ENCODE measurements at places on chromosomes 11 and 22. TPM values are rescaled to one million over a fixed set of nuclear protein-coding genes. Genes with fewer than 3 reads are reported as not detected.

- no peak overlapping the region for H3K4me3 ChIP-seq
- H3K27ac ChIP-seq, result no peak overlapping the region
- no peak for DNase-seq
- no peaks in the 10 kb centered on the region for H3K27me3 ChIP-seq
- H3K36me3 ChIP-seq, result peaks cover 31% of the 10 kb centered on the region
These were observed 412 bp upstream of the RPS3 start for GRCh38 chr11:75398906-75399305.

NECTIN1 gene
- 14.6 TPM for total RNA-seq

DNA sequence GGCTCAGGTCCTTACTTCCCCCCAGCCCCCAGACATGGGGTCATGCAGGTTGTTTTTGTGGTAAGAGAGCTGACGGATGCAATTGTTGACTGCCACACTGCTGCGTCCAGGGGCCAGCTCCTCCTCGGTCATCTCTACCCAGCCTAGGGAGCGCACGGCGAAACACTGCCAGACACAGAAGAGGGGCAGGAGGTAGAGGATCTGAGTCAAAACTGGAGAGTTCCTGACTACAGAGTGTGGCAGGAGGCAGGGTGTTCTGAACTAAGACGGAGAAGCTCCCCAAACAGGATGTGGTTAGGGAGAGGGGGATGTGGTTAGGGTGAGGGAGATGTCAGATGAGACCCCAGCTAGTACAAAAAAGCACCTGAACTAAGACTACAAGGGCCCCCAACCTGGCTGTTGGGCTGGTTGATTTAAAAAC lies 12.3 kb downstream of the SMPD1 start:
- peaks cover 11% of the 10 kb centered on the region for H3K4me1 ChIP-seq
- no peaks in the 10 kb centered on the region for H3K27me3 ChIP-seq
- DNase-seq, result no peak
- no peaks in the 10 kb centered on the region for H3K36me3 ChIP-seq
- H3K4me3 ChIP-seq, result no peak overlapping the region

- no peak overlapping the region for H3K4me3 ChIP-seq
- H3K27ac ChIP-seq, result no peak overlapping the region
- H3K4me1 ChIP-seq, result no peaks in the 10 kb centered on the region
- H3K36me3 ChIP-seq, result no peaks in the 10 kb centered on the region
These were observed 226.2 kb downstream of the MN1 start for GRCh38 chr22:27575348-27575747.

GRCh38 chr22:38608992-38609750 lies 39.2 kb upstream of the DMC1 start:
- no peak overlapping the region for H3K27ac ChIP-seq
- no peaks in the 10 kb centered on the region for H3K4me1 ChIP-seq
- DNase-seq, result no peak
- no peaks in the 10 kb centered on the region for H3K36me3 ChIP-seq

MRE11 gene
- total RNA-seq, result 16.2 TPM

CALCA gene
- total RNA-seq, result not detected

DNA sequence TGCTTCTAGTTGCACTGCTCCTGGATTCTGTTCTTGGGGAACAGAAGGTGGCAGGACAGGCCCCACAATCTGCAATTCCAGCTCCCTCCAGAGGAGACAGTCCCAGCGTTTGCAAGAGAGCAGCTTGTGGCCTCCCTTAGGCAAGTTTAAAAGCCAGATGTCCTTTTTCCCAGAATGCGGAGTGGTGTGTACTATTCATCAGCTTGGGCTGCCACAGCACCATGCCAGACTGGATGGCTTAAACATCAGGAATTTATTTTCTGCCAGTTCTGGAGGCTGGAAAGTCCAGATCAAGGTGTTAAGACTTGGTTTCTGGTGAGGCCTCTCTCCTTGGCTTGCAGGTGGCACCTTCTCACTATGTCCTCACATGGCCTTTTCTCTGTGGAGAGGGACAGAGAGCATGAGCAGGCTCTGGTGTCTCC lies 11.7 kb downstream of the MIAT start:
- H3K4me1 ChIP-seq, result no peaks in the 10 kb centered on the region
- H3K27ac ChIP-seq, result no peak overlapping the region
- no peak for DNase-seq
- no peaks in the 10 kb centered on the region for H3K36me3 ChIP-seq

MMP10 gene
- total RNA-seq, result not detected

GRCh38 chr11:6321961-6322362 lies 1.7 kb upstream of the CAVIN3 start:
- no peak for DNase-seq
- no peaks in the 10 kb centered on the region for H3K4me1 ChIP-seq
- H3K36me3 ChIP-seq, result no peaks in the 10 kb centered on the region
- no peak overlapping the region for H3K4me3 ChIP-seq
- H3K27ac ChIP-seq, result peak overlapping the region; percentile 100

GRCh38 chr11:11691296-11692151 lies 69.7 kb upstream of the GALNT18 start:
- H3K36me3 ChIP-seq, result no peaks in the 10 kb centered on the region
- H3K4me3 ChIP-seq, result no peak overlapping the region
- no peak for DNase-seq
- no peak overlapping the region for H3K27ac ChIP-seq

SERHL2 gene
- 3.3 TPM for total RNA-seq

- no peak for DNase-seq
- no peaks in the 10 kb centered on the region for H3K27me3 ChIP-seq
- no peak overlapping the region for H3K27ac ChIP-seq
- no peak overlapping the region for H3K4me3 ChIP-seq
- H3K4me1 ChIP-seq, result no peaks in the 10 kb centered on the region
These were observed 353.8 kb downstream of the TMEM135 start for GRCh38 chr11:87391496-87391895.

- no peak overlapping the region for H3K4me3 ChIP-seq
- H3K36me3 ChIP-seq, result no peaks in the 10 kb centered on the region
- peak overlapping the region; percentile 17 for H3K27ac ChIP-seq
- DNase-seq, result no peak
These were observed 477.9 kb downstream of the MIAT start for GRCh38 chr22:27135031-27135981.

FOLR1 gene
- 0.39 TPM for total RNA-seq

- no peak overlapping the region for H3K4me3 ChIP-seq
- no peaks in the 10 kb centered on the region for H3K36me3 ChIP-seq
- DNase-seq, result no peak
- no peaks in the 10 kb centered on the region for H3K4me1 ChIP-seq
- no peaks in the 10 kb centered on the region for H3K27me3 ChIP-seq
These were observed 77.3 kb downstream of the DEUP1 start for GRCh38 chr11:93407777-93408401.

- H3K4me3 ChIP-seq, result no peak overlapping the region
- DNase-seq, result no peak
- H3K27me3 ChIP-seq, result no peaks in the 10 kb centered on the region
- H3K36me3 ChIP-seq, result no peaks in the 10 kb centered on the region
- no peaks in the 10 kb centered on the region for H3K4me1 ChIP-seq
- no peak overlapping the region for H3K27ac ChIP-seq
These were observed 27.5 kb downstream of the ABCC8 start for GRCh38 chr11:17449158-17449557.

NLRP6 gene
- 1.0 TPM for total RNA-seq

DNA sequence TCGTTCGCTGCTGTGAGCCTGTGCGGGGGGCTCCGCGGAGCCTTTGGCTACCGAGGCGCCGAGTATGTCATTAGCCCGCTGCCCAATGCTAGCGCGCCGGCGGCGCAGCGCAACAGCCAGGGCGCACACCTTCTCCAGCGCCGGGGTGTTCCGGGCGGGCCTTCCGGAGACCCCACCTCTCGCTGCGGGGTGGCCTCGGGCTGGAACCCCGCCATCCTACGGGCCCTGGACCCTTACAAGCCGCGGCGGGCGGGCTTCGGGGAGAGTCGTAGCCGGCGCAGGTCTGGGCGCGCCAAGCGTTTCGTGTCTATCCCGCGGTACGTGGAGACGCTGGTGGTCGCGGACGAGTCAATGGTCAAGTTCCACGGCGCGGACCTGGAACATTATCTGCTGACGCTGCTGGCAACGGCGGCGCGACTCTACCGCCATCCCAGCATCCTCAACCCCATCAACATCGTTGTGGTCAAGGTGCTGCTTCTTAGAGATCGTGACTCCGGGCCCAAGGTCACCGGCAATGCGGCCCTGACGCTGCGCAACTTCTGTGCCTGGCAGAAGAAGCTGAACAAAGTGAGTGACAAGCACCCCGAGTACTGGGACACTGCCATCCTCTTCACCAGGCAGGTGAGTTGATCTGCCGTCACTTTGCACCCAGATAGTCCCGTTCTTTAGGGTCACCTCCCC lies 1.0 kb downstream of the ADAMTS15 start:
- H3K36me3 ChIP-seq, result no peaks in the 10 kb centered on the region
- H3K27ac ChIP-seq, result peak overlapping the region; percentile 1
- DNase-seq, result no peak
- H3K27me3 ChIP-seq, result no peaks in the 10 kb centered on the region
- peak overlapping the region; percentile 59 for H3K4me3 ChIP-seq

GRCh38 chr11:40306938-40307548 lies 1152.4 kb downstream of the LRRC4C start:
- H3K27me3 ChIP-seq, result no peaks in the 10 kb centered on the region
- no peaks in the 10 kb centered on the region for H3K4me1 ChIP-seq
- no peak for DNase-seq
- H3K4me3 ChIP-seq, result no peak overlapping the region

DNA sequence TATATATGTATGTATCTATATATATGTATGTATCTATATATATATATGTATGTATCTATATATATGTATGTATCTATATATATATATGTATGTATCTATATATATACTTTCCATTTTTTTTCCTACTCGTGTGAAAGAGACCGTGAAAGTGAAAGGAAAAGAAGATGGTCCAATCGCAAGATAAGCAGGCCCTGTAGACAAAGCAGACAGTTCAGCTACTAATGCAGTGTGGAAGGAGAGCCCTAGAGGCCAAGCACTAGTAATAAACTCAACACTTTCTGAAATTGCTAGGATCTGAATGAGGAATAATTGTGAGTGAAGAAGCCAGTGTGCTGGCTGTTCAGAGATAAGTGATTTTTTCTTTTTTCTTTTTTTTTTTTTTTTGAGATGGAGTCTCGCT lies 47.2 kb downstream of the MCHR1 start:
- no peak overlapping the region for H3K27ac ChIP-seq
- H3K4me3 ChIP-seq, result no peak overlapping the region
- H3K4me1 ChIP-seq, result peaks cover 4% of the 10 kb centered on the region
- no peaks in the 10 kb centered on the region for H3K36me3 ChIP-seq

RAPSN gene
- 2.7 TPM for total RNA-seq

CDC42EP2 gene
- 23.4 TPM for total RNA-seq

- H3K4me1 ChIP-seq, result no peaks in the 10 kb centered on the region
- H3K36me3 ChIP-seq, result no peaks in the 10 kb centered on the region
- H3K4me3 ChIP-seq, result no peak overlapping the region
- H3K27ac ChIP-seq, result no peak overlapping the region
These were observed 39.6 kb downstream of the SHISAL1 start for GRCh38 chr22:44273175-44273574.

- H3K36me3 ChIP-seq, result no peaks in the 10 kb centered on the region
- H3K4me1 ChIP-seq, result no peaks in the 10 kb centered on the region
- DNase-seq, result no peak
- no peaks in the 10 kb centered on the region for H3K27me3 ChIP-seq
These were observed 13.7 kb upstream of the IGSF22 start for GRCh38 chr11:18739685-18740084.

DNA sequence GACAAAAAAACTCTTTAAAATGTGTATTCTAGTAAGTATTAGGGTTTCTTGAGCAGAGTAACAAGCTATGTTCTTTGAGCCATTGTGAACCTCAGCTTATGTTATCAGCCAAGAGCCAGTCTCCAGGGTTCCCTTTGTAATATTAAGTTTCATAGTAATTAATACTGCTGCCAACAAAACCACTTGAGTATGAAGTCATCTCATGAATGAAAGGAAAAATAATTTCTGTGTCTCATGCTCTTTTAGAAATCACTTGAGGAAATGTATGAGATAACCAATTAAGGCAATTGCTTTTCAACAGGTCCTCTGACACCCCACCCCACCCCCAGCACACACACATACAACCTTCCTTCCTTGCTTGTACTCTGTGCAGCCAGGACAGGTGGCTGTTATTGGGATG lies 59.9 kb downstream of the BBOX1 start:
- H3K27me3 ChIP-seq, result no peaks in the 10 kb centered on the region
- no peak for DNase-seq
- peaks cover 5% of the 10 kb centered on the region for H3K4me1 ChIP-seq
- H3K4me3 ChIP-seq, result no peak overlapping the region

DNA sequence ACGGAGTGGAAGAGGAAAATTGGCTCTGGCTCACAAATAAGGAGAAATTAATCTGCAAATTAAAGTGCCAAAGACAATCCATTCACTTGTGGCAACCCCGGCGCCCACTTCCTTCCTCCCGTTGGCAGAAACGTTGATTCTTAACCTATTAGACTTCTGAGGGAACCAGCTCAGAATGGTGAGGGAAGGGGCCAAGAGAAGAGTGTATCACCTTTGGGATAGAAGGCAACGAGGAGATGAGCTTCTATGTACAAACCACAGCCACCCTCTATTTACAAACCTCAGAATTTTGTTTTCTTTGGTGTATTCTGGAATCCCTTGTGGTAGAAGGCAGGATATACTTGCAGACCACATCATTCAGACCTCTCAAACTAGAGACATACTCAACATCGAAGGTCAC lies 1.1 kb downstream of the MB start:
- no peak overlapping the region for H3K4me3 ChIP-seq
- no peaks in the 10 kb centered on the region for H3K36me3 ChIP-seq
- no peaks in the 10 kb centered on the region for H3K27me3 ChIP-seq
- no peak for DNase-seq
- no peaks in the 10 kb centered on the region for H3K4me1 ChIP-seq

- H3K27me3 ChIP-seq, result no peaks in the 10 kb centered on the region
- DNase-seq, result no peak
These were observed 7.2 kb upstream of the ZNF280A start for GRCh38 chr22:22527312-22527711.

Data from tibial nerve (tissue), 4 donors.